H4 (cell line): ENCODE measurements at places on chromosomes 5 and 9. TPM values are rescaled to one million over a fixed set of nuclear protein-coding genes. Genes with fewer than 3 reads are reported as not detected.
A peak's percentile ranks its signal among the peaks of the same experiment; 100 is the strongest.

DNA sequence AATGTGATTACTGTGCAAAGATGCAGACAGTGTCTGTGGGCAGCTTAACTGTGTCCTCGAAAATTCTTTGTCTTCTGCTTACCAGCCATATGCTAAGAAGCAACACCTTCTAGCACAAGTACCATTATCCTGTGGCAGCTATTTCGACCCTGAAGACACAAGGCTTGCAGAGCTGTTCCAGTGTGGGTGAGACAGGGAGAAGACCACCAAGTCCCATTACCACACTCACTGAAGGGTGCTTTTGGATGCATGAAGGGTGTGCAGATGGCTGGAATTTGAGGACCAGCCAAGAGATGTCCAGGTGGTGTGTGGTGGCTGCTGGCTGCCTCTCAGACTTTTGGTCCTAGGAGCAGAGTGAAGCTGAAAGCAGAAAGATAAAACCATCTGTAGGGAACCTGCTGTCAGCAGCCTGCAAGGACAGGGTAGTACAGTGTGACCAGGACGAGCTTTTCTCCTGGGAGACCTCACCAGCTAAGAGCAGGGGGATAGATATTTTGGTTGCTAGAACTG, 161.8 kb downstream of the ICE1 start:
- no peak for DNase-seq

DNA sequence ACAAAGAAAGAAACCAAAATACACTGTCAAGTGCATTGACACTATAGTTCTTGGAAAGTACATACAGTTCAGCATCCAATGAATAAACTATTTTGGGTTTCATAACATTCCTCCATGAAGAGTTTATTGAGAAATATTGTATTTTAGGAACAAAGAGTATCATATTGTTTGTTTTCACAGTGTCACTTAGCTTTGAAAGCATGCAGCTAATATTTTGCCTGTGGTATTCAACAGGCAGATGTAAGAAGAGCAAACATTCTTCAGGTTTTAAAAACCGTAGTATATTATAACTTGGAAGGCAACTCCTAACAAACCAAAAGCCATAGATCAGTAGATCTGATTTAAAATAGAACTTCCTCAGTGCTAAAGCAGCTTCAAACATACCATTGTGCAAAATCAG, 4.5 kb downstream of the PRELID2 start:
- no peak for DNase-seq

Gene PPIP5K2
- 39.1 and 46.4 TPM in 2 replicates for total RNA-seq

Gene GPR151
- total RNA-seq, result not detected in 2 replicates

GRCh38 chr5:55427157-55427556, 107.6 kb downstream of the PLPP1 start:
- DNase-seq, result peak; percentile 77
